Muscle of back (tissue), 13 donors: ENCODE measurements at places on chromosomes 2 and 18.
A peak's percentile ranks its signal among the peaks of the same experiment; 100 is the strongest.

GRCh38 chr2:106129592-106129991 is 64.5 kb downstream of the UXS1 start:
- DNase-seq = no peak

GRCh38 chr18:57439609-57439968 is 4.4 kb downstream of the ONECUT2 start:
- peak; percentile 2 for DNase-seq

GRCh38 chr18:35192415-35192814 is 48.4 kb upstream of the ZNF397 start:
- no peak for DNase-seq

GRCh38 chr2:118032169-118033013 is 18.5 kb upstream of the CCDC93 start:
- DNase-seq = no peak

GRCh38 chr18:27861539-27861938 is 315.4 kb downstream of the CDH2 start:
- no peak for DNase-seq

DNA sequence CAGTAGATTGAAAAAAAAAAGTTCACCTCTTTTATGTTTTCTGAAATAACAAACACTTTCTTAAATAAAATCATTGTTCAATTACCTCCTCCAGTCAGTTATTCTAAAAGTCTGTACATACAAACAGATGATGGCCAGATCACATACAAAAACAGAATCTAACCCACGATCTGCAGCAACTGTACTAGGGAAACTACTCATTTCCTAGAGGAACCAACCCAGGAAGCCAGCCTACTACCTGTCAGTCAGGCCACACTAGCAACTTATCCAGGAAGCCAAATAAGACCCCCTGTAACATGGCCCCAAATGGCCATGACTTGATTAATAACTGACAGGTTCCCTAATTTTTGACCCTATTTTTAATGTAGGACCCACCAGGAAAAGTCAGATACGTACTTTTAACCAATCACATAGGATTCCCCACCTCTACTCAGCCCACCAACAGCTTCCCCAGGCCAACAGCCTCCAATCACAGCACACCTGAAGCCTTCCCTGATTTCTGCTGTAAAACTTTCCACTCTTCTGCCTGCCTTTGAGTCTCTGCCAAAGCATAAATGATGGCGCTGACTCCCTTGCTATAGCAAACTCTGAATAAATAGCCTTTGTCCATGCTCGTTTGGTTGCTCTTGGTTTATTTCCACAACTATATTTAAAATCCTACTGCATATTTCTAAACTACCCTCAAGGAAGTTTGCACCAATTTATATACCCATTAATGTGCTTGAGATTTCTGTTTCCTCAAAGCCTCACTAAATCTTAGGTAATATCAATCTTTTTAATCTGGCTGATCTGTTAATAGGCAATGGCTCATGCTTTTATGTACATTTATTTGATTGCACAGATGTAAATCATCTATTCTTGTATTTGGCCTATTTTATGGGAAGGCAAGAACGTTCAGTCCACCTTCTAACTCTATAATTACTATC is 486.4 kb downstream of the FBXO15 start:
- no peak for DNase-seq

DNA sequence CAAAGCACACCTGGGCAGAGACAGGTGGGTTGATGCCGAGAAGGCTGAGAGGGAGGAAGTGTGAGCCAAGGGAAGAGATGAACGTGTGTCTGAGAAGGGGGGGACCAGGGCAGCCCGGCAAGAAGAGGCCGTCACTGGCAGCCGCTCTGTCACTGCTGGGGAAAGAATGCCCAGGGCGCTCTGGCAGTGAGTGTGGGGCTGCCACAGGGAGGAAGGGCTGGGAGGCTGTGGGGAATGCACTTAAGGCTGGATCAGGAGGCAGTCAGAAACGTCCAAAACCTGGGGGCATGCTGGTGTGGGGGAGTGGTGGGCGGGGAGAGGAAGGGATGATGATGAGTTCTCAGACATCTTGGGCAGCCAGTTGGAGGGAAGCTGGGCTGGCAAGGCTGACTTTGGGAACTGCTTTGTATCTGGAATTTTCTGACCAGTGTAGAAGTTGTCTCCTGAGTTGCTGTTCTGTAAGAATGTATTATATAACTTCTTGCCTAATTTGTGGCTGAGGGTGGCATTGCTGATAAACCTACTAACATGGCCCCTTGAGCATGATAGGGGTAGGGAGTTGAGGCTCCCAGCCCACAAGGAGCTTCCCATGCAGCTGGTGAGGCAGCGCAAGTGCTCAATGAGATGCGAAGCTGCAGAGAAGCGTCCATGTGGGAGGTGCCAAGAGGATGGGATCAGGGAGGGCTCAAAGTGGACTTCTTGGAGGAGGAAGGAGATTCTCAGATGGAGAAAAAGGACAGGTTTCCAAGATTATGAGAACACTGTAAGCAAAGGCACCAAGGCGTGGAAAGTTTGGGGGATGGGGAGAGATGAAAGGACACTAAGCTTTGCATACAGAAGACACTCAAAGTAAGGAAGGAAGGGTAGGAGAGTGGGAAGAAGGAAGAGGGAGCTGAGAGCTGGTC is 185.1 kb upstream of the HAAO start:
- DNase-seq = no peak

- DNase-seq = no peak
These were observed 183.1 kb upstream of the CCDC68 start for GRCh38 chr18:55142410-55142809.

- DNase-seq = peak; percentile 82
These were observed 281.6 kb upstream of the STON1 start for GRCh38 chr2:48248251-48248933.

GRCh38 chr18:30486856-30487255 is 555.7 kb downstream of the DSC3 start:
- no peak for DNase-seq

GRCh38 chr2:70930371-70931329 is 5.0 kb upstream of the ATP6V1B1 start:
- DNase-seq = no peak

DNA sequence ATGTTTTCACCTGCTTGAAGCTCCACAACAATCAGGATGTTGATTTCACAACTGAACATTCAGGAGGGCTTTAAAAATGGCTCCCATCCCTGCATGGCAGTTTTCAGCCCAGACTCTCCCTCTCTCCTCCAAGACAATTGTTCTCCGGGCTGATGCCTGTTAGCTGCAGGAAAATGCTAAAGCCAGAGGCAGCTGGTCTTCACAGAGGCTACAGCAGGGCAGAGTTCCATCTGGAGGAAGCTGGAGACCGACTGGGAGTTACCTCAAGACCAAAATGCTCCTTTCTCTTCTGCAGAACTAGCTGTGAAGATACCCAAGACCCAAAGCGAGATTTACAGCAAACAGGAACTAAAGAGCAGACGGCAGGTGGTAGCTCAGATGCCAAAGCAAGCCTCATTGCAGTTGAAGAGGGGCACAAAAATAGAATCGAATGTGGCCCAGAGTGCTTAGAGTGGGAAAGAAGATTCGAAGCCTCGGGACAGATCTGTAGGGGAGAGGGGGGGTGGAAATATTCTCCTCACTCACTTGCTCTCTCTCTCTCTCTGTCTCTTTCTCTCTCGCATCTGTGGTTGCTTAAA is 423.6 kb downstream of the ZNF521 start:
- DNase-seq = no peak

GRCh38 chr18:62717925-62718800 is 2.8 kb downstream of the PHLPP1 start:
- no peak for DNase-seq

GRCh38 chr2:66212749-66213148 is 222.2 kb upstream of the MEIS1 start:
- no peak for DNase-seq

- DNase-seq = no peak
These were observed 68.9 kb upstream of the BOD1L2 start for GRCh38 chr18:57077786-57078552.

- no peak for DNase-seq
These were observed 27.4 kb downstream of the HPCAL1 start for GRCh38 chr2:10329880-10330699.

DNA sequence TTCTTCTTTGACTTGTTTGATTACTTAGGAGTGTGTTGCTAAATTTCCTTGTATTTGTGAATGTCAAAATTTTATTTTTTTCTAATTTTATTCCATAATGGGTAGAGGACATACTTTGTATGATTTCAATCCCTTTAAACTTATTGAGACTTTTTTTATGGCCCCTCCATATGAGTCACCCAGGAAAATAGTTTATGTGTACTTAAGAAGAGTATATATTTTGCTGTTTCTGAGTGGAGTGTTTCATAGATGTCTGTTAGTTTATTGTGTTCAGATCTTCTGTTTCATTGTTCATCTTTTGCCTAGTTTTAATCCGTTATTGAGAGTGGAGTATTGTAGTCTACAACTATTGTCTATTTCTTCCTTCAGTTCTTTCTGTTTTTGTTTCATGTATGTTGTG is 81.9 kb downstream of the EPB41L5 start:
- DNase-seq = no peak

DNA sequence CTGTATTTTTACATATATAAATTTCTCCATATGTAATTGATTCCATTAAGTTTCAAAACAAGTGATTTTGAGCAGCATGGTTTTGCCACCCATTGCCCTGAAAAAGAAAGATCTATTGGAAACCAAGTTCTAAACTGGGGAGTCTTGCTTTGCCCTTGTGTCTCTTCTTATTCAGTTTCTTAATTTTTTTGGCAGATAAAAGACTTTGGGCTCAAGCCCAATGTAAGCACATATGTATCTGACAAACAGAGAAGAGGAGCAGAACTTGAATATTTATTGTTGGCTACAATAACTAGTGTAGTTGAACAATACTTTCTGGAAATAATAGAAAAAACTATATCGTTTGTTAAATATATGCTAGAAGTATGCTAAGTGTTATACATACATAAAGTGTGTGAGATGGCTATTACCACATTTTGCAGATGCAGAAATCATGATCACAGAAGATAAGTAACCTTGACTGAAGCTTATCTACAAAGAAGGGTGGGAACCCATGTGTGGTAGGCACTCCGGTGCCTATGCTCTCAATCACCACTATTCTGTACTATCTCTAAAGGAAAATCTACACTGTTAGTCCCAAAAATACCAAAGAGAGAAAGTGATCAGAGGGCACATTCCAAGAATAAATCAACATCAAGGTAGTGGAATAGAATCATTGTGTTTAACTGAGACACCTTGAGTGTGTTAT is 109.1 kb downstream of the PLA2R1 start:
- no peak for DNase-seq

DNA sequence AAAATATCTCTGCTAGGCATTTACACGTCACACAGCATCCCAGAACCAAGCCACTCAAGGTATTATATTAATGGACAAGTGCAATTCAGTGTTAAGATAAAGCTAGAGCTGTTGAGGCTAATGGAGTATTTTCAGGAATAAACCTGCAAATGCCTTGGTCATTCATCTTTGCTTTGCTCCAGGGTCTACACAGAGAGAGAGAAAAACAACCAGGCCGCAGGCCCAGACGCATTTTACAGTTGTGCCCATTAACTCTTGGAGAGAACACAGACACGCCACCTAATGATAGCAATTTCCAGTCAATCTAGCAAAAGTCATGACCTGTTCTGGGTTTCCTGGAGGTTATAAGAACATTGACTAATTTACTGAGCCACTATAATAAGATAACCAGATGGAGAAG is 829.3 kb downstream of the LRRTM4 start:
- no peak for DNase-seq

GRCh38 chr18:50013363-50014138 is 181.4 kb downstream of the MYO5B start:
- DNase-seq = no peak

GRCh38 chr2:168348076-168348475 is 100.7 kb upstream of the STK39 start:
- DNase-seq = no peak

- no peak for DNase-seq
These were observed 4.1 kb upstream of the MAT2A start for GRCh38 chr2:85534881-85535280.

- DNase-seq = no peak
These were observed 572.6 kb downstream of the TRIB2 start for GRCh38 chr2:13289310-13289709.

DNA sequence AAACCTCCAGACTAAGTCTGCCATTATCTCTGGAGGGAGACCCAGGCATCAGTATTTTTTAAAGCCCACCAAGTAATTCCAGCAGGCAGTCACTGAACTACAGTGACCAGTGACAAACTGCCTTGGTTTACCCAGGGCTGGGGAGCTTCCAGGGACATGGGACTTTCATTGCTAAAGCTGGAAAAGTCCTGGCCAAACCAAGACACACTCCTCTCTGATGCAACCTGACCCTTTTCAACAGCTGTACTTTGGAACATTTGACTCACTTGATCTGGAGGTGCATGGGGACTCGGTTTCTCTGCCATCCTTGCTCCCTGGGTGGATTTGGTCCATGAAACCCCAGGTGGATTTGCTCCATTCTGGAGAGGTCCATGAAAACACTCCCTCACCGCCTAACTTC is 7.0 kb downstream of the MRO start:
- DNase-seq = no peak

DNA sequence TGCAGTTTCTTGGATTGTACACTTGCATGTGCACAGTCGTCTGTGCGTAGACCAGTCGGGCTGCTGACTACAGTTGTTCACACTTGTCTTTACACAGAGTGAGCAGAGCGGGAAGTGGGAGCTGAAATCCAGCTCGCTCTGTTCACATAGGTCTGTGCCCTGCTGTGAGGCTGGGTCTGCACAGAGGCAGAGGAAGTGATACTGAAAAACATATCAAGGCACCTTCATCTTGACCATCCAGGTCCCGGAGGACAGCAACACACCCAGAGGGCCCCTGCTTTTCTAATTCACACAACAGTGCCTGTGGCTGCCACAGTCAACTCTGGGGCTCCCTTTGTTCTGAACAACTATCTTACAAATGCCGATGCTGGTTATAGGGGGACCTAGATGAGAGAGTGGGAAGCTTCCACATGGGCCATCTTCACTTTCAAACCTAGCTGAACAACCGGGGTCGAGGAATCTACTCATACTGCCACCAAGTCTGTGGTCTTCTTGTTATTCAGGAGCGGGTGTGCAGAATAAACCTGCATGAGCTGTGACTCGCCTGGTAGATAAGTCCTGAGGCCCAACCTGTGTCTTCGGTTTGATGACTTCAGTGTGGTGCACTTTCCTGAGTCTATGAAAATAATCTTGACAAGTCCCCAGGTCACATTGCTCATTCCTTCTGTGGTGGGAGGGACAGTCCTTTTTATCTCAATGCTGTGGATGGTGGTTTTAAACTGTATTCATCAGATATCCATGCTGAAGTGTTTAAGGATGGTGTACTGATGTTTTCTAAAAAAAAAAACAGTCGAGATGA is 3.5 kb upstream of the ADNP2 start:
- DNase-seq = no peak

- DNase-seq = no peak
These were observed 117.6 kb downstream of the PRKCE start for GRCh38 chr2:45769056-45769455.

DNA sequence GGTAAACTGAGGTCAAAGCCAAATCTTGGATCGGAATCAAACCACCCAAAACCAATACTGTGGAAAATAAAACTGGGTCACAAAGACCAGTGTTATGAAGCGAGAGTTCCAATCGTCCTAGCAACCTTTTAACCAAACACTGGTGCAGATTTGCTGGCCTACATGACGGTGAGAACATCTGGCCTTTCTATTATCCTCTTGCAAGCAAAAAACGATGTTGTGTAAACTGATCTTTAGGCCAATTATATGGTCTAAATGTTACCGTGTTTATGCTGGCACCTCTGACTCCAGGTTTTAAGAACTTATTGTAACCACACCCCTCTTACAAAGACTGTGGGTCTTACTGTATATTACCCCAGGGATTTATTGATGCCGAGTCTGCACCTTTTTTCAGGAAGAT is 145.9 kb downstream of the GFPT1 start:
- peak; percentile 84 for DNase-seq
